Inflammatory macrophage treated with lipopolysaccharide for 4 hours (primary cell): ENCODE measurements at places on chromosomes 13 and 19.

GRCh38 chr13:98778749-98779148 is 26.3 kb upstream of the SLC15A1 start:
- DNase-seq, result no peak

DNA sequence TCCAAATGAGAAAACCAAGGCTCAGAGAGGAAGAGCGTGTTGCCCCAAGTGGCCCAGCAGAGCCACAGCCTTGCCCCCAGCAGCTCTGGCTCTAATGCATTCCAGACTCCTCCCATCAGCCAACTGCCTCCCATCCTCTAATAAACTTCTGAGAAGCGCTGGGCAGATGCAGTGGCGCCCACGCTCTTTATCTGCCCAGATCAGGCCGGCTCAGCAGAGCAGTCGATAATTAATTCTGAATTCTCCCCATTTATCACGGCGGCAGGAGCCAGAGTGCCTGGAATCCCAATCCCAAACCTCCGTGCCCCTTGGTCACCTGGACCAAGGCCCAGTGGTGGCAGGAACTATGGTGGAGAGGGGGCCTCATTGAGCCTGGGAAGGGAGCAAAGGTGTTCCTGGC is 13.9 kb downstream of the TINCR start:
- no peak for DNase-seq

- peak; percentile 45 for DNase-seq
These were observed 872 bp downstream of the HOMER3 start for GRCh38 chr19:18939922-18940768.

DNA sequence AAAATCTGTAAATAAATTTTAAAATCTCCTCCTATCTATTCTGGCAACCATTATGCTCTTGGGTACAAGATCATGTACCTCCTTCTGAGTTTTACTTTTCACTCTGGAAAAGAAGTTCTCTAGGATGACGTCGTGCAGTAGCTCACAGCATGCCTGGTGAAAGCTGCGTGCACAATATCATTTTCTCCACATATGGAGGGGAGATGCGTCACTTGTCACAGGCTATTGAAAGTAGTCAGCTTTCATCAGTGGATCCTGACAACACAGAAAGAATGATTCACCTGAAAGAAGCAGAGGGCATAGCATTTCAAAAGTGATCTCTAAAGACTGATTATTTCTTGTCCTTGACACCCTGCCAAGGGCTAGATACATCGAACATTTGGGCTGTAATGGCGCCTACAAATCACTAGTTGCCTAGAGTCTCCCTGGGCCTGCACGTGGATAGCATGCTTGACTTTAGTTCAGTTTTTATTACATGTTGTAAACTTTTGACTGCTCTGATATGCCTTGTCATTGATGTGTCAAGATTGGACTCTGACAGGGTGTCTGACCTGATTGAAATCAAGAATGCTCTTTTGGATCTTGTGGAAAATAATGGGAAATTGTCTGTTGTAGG is 1365.6 kb downstream of the OLFM4 start:
- DNase-seq, result no peak

GRCh38 chr19:38227287-38228004 is 3.4 kb upstream of the DPF1 start:
- no peak for DNase-seq

DNA sequence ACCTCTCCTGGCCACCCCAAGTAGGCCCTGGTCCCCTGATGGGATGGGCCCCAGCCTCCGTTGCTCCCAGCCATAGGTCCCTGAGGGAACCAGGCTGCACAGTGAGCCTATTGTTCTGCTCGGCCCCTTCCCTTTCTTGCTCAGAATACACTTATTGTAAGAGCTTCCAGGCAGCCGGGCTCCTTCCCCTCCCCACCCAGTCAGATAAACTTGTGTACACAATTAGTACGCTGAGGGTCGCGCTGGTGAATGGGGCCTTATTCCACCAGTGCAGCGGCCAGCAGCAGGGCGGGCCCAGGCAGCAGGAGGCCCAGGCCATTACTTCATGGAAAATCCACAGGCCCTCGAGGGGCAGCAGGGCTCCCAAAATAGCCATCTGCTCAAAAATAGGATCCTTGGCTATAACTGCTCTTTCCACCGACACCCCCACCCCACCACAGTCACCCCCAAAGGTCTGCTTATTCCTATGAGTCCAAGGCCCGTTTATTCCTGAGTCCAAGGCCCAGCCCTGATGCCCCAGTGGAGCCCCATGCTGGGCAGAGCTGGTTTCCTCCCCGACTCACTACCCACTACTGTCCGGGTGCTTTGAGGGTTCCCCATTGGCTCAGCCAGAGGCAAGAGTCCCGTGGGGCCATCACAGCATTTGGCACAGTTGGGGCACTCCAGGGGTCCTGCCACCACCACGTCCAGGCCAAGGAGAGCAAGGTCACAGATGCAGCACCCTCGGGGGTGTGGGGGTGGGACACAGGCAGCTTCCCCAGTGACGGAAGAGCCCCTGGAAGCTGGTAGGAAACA is 22.1 kb downstream of the CAPN12 start:
- DNase-seq, result no peak

- no peak for DNase-seq
These were observed 12.2 kb upstream of the RABAC1 start for GRCh38 chr19:41971363-41971762.

DNA sequence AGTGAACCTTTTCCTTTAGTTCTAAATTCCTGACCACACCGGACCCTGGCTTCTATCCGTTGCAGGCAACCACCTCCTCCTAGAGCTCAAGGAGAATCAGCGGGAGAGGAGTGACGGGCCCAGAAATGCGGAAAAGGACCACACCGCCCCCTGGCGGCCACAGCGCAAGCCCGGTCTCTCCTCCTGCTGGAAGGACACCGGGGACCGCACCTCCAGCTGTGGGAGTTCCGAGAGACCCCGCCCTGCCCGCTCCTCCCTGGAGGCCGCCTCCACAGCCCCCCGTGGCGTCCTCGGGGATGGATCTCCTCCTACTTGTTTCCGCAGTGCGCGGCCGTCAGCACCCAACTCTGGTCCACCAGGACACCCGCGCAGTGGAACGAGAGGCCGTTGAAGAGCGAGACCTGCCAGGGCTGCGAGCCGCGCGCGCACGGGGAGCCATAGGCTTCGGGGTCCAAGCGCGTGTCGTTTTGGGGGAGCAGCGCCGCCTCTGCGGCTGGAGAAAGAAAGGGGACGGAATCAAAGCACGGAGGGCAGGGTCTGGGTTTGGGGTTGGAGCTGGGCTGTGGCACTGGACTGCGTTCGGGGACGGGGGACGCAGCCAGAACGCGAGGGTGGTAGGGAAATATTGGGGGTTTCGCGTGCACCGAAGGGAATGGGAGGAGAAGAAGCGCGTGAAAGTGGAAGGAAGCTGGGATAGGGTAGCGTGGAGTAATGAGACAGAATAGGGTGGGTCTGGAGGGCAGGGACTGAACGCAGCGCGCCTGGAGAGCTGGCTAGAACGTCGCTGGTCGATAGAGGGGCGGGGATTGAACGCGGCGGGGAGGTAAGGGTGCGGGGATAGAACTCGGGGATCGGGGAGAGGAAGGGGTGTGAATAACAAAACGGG is 2.5 kb downstream of the KLK10 start:
- peak; percentile 54 for DNase-seq

GRCh38 chr13:25677956-25678355 is 306.2 kb downstream of the ATP8A2 start:
- DNase-seq, result no peak

- no peak for DNase-seq
These were observed 1.0 kb upstream of the LGALS7 start for GRCh38 chr19:38774181-38774950.

- no peak for DNase-seq
These were observed 7.5 kb upstream of the MEX3D start for GRCh38 chr19:1575323-1576241.

GRCh38 chr19:34998777-34999497 is 1.2 kb upstream of the GRAMD1A start:
- no peak for DNase-seq

DNA sequence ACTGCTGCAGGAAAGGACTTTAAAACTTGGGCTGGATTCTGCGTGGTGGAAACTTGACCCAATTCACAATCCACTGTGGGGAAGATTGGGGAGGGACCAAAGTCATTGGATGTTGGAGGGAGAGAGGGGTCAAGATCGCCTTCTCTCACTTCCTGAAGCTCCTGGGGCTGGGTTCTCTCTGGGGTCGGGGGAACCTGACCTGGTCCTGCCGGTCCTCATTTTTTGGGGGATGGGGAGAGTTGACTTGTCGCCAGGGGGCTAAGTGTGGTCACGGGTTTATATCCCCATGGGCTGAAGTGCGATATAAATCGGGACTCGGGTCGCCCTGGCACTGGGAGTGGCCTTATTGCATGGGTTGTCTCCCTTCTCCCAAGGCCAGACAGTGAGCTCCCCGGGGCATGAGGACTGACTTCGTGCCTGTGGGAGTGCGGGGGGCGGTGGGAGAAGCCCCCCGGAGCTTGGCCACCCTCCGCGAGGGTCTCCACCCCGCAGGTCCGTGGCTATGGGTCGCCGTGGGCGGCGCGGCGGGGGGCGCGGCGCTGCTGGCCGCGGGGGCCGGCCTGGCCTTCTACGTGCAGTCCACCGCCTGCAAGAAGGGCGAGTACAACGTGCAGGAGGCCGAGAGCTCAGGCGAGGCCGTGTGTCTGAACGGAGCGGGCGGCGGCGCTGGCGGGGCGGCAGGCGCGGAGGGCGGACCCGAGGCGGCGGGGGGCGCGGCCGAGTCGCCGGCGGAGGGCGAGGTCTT is 6.3 kb downstream of the ICAM5 start:
- no peak for DNase-seq

DNA sequence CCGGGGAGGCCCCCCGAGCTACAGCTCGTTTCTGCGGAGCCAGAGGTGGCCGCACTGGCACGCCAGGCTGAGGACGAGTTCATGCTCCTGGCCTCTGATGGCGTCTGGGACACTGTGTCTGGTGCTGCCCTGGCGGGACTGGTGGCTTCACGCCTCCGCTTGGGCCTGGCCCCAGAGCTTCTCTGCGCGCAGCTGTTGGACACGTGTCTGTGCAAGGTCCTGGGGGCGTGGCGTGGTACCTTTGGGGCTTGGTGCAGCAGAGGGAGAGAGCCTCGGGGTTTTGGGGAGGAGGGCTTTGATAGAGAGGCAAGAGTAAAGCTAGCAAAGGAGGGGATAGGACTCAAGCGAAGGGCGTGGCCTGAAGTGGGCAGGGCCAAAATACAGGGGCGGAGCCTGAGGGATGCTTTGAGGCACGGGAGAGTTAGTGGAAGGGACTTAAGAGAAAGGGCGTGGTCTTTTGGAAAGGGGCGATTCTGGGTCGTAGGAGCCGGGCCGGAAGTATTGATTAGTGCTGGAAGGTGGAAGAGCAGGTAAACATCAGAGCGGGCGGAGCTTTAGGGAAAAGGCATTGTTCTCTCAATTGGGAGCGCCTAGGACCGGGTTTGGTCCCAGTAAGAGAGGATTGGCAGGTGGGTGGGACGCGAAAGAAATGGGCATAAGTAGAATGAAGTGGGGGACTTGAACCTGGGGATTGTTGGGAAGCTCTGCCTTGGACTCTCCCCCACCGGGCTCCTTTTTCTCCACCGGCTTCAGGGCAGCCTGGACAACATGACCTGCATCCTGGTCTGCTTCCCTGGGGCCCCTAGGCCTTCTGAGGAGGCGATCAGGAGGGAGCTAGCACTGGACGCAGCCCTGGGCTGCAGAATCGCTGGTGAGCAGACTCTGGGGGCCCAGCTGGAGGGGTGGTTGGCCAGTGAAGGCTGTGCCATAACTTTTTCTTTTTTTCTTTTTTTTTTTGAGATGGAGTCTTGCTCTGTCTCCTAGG is 1.2 kb downstream of the PPM1N start:
- DNase-seq, result peak; percentile 44

DNA sequence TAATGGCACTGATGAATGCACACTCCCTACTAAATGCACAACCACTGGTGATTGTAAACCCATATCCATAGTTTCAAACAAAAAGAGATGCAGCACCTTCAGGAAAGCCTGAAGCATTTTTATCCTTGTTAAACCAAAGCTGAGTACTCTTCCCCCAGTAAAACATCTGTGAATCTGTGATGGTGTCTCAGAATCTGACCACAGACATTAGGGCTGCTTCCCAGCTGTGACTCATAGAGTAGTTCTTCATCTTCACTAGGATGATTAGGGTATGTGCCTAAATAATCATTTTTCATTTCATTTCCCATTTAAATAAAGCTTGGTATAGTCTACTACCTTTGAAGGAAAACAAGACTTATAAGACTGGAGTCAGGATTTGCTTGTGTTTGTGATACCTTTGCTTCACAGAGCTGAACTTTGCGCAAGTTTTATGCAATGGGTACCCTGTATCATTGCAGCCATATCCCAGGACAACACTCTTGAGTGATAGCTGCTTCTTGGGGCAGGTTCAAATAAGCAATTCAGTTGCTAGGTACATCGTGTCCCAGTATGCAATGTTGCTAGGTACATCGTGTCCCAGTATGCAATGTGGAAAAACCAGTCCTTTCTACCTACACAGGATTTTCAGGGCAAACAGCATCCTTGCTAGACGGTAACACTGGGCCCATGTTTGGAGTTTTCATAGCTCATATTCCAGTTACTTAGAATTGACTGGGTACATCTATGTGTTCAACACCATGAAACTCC is 277.1 kb downstream of the IRS2 start:
- DNase-seq, result no peak
